ENCODE measurements at places on chromosomes 3 and 15. TPM values are rescaled to one million over a fixed set of nuclear protein-coding genes. Genes with fewer than 3 reads are reported as not detected.

- DNase-seq = no peak
Observed at GRCh38 chr15:71444866-71445590, 329.8 kb downstream of the THSD4 start.

DNA sequence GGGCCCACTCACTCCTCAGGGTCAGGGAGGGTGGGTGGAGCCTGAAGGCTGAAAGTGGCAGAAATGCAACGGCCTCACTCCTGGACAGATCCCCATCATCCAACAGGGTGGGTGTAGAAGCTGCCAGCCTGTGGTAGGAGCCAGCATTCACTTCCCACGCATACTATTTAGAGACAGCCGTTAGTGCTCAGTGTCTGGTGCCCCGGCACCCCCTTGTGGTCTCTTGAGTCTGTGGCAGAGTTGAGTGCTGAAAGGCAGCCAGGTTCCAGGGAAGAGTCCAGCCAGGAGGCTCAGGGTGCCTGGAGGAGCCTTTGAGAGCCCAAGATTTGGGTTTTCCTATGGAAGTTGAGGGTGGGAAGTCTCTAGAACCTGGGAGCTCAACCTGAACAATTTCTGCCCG, 2.1 kb upstream of the GNAT1 start:
- peak; percentile 69 for DNase-seq

Gene VGLL3
- total RNA-seq = 8.4 TPM

Gene CLRN1
- total RNA-seq = not detected

Gene TERC
- total RNA-seq = 101 TPM

DNA sequence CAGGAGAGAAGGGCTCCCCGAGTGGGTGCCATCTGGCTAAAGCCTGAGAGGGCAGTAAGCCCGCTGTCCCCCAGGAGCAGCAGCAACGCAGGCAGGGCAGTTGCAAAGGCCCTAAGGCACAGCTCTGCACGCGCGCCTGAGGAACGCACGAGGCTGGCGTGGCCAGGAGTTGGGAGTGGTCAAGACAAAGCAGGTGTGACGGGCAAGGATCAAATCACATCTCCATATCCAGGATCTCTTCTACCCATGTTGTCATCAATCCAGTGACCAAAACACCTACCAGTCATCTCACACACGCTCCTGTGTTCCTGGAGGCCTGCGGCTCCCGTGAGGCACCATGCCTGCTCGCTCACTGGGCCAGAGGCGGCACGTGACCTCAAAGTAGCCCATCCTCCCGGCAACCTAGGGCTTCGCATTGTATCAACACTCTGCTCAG, 59.5 kb downstream of the ERC2 start:
- DNase-seq = no peak

GRCh38 chr15:96421178-96421601, 90.7 kb downstream of the NR2F2 start:
- peak; percentile 71 for DNase-seq

- DNase-seq = no peak
Observed at GRCh38 chr3:5540532-5540931, 353.0 kb downstream of the EDEM1 start.

DNA sequence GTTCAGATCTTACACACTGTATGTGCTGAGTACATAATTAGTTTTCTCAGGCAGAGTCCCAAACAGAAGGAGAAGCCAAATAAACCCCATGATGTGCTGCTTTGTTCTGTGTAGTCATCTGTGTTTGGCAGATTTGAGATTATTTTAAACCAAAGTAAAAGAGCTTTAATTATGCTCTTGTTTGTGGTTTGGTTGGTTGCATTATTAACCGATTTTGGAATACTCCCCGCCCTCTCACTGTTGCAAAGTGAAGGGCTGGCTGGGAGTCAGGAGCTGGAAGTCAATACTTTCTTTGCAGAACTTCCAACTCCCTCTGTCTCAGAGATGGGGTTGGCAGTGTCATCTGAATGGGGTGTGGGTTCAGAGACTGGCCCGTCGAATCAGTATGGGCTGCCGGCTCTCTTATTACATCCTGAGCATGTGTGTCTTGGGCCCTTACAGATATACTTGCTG, 34.4 kb downstream of the SLCO3A1 start:
- DNase-seq = no peak

GRCh38 chr3:134374791-134375581, 739 bp upstream of the AMOTL2 start:
- DNase-seq = peak; percentile 81

Gene SPESP1
- not detected for total RNA-seq

DNA sequence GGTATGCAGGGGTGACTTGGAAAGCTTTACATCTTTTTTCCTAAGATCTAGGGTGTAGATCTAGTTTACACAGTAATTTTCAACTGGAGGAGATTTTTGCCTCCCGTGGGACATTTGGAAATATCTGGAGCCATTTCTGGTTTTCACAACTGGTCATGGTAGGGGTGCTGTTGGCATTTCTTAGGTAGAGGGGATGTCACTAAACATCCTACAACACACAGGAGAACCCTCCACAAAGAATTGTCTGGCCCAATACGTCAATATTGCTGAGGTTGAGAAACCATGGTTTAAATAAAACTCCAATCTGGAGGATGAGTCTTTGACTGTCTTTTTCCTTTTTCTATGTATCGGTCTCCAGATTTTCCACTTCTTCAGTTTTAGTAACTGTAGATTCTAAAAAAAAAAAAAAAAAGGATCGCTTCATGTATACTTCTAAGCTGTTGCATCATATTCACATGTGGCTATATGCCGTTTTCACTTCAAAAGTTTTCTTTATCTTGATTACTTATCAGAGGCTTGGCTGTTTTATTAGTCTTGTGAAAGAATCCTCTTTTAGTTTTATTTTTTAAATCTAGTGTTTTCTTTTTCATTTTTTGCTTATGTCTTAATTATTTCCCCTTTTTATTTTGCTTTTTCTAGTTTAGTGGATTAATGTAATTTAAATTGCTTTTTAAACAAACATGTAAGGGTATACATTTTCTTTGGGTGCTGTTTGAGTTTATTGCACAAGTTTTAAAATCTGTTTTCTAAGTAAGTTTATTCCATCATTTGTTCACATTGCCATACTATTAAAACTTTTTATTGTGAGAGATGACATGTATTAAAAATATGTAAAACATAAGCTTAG, 21.2 kb downstream of the UBE2Q2 start:
- DNase-seq = no peak

GRCh38 chr3:11776346-11776745, 70.3 kb downstream of the TAMM41 start:
- DNase-seq = no peak

DNA sequence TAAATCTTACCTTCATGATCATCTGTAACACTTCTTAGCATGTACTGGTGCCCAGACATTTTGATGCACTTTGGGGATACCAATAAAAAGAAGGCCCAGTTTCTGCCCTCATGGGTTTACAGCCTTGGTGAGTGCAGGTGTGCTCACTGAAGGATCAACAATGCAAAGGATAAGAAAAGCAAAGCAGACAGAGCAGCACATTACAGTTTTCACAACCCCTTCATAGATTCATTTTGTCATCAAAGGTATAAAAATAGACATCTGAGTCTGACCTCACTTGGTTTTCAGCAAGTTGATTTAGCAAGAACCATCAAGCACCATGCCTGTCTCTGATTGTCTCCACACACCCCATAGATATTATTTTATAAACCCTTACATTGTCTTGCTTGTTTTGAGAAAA, 77.6 kb downstream of the BFSP2 start:
- DNase-seq = no peak

Measured in Daoy (cell line).